CD4-positive, alpha-beta T cell treated with Interleukin-15 for 4 hours (primary cell): ENCODE measurements at places on chromosomes 12 and 14.

DNA sequence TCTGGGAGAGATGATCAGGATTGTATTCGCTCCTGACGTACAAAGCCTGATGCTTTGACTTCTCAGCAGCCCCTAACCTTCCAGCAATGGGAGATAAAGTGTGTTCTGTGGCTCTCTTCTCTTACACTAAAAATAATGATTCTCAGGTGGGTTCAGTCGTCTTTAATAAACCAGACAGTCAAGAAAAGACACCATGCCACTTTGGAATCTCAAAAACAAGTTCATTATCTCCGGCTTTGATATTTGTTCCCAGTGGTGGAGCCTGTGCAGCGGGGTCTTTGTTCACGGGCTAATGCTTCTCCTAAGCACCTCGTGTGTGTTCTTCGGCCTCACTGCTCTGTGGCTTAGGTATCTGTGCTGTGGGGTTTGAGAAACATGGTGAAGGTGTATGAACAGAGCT lies 1.6 kb downstream of the ACVR1B start:
- DNase-seq = no peak

- no peak for DNase-seq
Measured at GRCh38 chr14:28398506-28398905, 368.1 kb upstream of the FOXG1 start.

GRCh38 chr14:105581551-105582341 lies 55.4 kb downstream of the TMEM121 start:
- DNase-seq = no peak

DNA sequence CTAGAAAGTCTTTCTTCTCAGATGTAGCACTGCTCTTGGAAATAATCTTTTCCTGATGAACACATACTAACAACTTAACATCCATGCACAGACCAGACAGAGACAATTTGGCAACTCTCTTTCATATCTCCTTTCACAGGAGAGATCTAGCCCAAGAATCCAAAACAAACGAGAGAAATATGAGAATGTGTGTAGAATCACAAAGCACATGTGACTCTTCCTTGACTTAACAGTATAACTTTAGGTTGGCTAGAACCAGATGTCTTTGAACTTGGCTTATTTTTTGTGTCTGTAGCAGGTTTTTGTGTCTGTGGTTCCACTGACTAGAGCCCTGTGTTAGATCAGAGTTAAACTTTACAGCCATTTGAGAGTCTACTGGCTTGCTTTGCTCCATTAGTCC lies 114.2 kb downstream of the STXBP6 start:
- no peak for DNase-seq

GRCh38 chr14:91305650-91306431 lies 61.3 kb upstream of the GPR68 start:
- no peak for DNase-seq

- no peak for DNase-seq
Measured at GRCh38 chr12:21472197-21472823, 29.1 kb downstream of the RECQL start.

DNA sequence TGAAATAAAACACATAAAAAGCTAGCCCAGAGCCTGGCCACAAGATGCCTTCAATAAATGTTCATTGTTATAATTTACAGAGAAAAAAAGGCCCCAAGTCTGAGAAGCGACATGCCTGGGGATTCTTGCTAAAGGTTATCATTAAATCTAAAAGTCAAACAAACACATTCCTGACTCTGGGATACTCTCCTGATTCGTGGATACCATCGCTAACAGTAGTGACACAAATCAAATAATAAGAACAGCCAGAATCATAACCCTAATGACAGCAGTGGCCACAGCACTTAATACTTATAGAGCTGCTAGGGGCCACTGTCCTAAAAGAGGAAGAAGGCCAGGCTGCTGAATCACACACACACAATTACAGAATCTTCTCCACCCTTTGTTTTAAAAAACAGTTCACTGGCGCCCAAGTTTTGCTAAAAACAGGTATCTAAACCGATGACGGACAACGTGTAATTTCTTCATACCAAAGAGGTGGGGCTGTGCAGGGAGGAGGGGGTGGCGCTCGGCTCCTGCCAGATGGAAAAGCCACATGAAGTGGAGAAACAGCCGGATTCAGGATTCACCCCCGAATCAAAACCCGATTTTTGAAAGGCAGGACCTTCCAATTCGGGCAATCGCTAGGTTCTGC lies 1.2 kb downstream of the CLIP1 start:
- peak; percentile 28 for DNase-seq

GRCh38 chr12:89280833-89281538 lies 71.3 kb downstream of the DUSP6 start:
- peak; percentile 13 for DNase-seq

- DNase-seq = no peak
Measured at GRCh38 chr12:32600681-32601080, 78.4 kb upstream of the DNM1L start.

- DNase-seq = no peak
Measured at GRCh38 chr12:114335607-114336006, 70.3 kb downstream of the TBX5 start.

DNA sequence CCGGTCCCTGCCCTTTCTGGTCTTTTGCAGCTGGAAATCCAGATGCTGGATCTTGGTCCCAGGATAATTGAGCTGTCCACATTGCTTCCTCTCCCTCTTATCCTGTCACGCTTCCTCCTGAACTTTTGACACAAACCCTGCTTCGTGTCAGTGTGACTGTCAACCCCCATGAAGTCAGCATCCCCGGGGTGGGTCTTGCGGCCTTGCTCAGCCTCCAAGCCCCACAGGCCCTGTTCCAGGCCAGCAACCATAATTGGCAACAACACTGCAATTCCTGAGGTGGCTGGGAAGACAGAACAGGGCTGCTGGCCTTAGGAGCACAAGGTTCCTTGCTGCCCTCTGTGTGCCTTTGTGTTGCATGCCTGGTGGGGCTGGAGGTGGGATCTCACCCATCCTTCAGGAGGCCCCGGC lies 74.9 kb downstream of the NTF3 start:
- no peak for DNase-seq

DNA sequence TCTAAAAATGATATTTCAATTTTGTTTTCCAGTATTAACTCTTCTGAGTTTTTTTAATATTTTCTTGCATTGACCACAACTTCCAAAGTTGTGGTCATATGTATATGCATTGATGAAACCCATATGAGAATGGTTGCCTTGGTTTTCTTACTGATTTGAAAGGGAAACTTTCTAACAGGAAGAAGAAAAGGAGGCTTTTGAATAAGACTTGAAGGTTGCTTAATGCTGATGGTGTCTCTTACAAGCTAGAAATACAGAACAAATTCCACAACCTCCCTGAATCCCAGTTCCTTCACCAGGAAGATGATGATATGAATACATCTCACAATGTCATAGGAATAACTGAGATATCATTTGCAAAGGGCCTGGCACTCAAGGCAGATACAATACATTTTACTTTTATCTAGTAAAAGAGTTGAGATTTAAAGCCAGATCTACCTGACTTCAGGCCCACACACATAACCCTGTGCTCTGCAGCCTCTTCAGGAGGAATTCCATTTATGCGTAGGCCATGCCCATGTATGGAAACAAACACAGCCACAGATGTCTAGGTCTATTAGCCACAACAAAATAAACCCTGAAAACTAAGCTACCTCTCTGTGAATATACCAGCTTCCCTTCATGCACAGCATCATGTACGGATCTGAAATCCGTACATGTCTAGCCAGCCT lies 165.4 kb upstream of the PLEKHG7 start:
- no peak for DNase-seq

- DNase-seq = no peak
Measured at GRCh38 chr12:116074686-116075085, 202.8 kb downstream of the MED13L start.

DNA sequence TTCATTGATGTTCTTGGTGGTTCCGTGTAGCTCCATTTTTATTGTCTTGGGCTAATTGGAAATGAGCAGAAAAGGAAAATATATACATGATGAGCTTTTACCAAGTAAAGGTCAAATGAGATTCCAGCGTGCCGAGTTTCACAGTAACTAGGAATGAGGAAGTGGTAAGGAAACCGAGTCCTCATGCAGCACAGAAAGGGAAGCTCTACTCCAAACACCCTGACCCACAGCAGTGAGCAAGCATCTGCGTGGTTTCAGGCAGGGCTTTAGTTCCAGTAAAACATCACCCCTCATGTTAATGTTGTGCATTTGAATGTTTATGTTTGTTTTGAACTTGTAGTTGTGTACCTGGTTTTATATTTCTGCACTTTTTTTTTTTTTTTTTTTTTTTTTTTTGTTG lies 208.0 kb downstream of the SLC41A2 start:
- no peak for DNase-seq

GRCh38 chr14:98614741-98615140 lies 657.3 kb downstream of the BCL11B start:
- DNase-seq = no peak

DNA sequence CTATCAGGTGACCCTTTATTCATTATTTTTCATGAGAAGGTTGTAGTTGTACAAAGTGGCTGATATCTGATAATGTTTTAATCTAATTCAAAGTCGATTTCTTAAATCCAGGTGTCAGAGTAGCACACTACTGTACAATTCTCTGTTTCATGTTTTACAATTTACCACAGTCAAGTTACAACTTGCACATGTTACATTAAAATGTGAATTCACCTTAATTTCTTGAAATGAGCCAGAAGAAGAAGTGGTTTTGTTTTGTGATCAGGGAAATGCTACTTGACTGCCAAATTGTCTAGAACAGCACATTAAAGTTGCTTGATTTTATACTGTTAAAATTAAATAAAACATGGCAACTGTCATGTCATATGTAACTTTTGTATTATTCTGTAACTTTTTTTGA lies 23.2 kb downstream of the LRRK2 start:
- DNase-seq = no peak

- DNase-seq = no peak
Measured at GRCh38 chr12:46950094-46950493, 124.3 kb upstream of the SLC38A4 start.

DNA sequence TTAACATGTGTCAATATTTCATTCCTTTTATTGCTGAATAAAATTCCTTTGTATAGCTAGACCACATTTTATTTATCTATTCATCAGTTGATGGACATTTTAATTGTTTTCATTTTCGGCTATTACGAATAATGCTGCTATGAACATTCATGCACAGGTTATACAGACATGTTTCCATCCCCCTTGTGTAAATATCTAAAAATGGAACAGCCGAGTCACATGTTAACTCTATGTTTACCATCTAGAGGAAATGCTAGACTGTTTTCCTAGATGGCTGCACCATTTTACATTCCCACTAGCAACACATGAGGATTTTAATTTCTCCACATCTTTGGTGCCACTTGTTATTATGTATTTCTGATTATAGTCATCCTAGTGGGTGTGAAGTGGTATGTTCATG lies 49.2 kb downstream of the HECTD4 start:
- no peak for DNase-seq

DNA sequence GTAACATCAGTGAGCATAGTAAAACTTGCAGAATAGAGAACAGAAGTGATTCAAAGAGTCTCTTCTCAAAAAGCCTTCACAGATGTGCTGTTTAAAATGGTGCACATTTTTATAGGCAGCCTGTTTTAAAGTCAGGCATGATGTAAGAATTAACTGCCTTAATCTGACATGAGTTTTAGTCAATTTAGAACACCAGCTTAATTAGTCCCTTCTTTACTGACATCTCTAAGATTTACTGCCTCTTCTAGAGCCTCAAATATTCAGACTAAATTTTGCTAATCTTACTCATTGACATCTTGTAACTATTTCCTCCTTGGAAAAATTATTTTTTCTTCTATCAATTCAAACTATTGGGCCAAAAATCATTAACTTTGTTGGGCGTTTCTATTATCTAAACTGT lies 782.5 kb downstream of the C12orf50 start:
- DNase-seq = no peak

GRCh38 chr12:11756022-11756421 lies 106.5 kb downstream of the ETV6 start:
- DNase-seq = no peak

GRCh38 chr12:130838284-130838950 lies 633 bp downstream of the STX2 start:
- peak; percentile 12 for DNase-seq

DNA sequence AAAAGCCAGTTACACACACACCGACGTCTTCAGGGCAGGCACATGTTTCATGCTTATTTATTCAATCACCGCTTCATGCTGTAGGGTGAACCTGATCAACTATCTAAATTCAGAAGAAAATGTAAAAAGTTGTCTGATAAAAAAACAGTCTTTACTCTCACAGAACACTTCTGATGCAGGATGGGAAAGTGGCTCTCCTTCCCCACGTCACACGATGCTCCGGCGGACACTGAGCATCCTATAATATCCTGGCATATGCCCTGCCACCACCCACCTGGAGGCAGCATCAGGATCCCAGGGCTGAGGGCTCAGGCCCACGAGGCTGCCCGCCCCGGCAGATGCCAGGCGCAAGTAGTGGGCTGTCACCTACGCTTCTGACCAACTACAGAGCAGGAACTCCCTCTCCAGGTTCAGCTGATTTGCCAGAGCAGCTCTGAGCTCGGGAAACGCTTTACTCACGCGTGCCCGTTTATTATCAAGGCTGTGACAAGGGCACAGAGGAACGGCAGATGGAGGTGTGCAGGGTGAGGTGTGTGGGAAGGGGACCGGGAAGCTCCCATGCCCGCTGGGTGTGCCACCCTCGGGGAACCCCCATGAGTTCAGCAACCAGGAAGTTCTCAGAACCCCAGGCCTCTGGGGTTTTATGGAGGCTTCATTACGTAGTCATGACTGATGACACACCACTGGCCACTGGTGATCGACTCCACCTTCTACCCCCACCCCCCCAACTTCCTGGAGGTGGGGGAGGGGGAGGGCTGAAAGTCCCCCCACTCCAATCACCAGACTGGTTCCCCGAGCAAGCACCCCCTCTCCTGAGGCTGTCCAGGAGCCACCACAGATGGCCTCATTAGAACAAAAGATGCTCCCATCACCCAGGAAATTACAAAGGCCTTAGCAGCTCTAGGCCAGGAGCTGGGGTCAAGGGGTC lies 32.1 kb downstream of the SLC15A4 start:
- peak; percentile 37 for DNase-seq

- DNase-seq = no peak
Measured at GRCh38 chr14:83909507-83909906, 1620.4 kb upstream of the FLRT2 start.

DNA sequence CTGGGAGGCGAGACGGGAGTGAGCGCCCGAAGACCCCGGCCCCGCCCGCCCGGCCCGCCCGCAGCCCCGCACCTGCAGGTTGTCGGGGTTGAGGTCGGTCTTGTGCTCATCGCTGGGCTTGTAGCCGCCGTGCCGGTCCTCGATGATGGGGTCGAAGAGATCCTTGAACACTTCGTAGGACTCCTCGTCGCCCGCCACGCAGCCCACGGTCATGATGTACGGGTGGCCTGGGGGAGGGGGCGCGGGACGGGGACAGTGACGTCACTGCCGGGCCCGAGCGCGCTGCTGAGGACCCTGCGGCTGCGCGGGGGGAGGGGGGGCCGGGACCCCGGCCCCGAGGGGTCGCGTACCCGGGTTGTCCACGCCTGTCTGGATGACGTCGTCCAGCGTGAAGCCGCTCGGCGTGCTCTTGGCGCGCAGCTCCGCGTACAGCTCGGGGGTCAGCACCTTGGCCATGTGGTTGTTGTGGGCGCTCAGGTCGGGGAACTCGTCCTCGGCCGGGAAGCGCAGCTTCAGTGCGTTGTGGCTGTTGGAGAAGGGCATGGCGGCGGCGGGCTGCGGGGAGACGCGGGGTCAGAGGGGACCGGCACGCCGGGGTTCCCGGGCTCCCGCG lies 573 bp downstream of the CKB start:
- DNase-seq = no peak

- DNase-seq = peak; percentile 34
Measured at GRCh38 chr14:70988452-70988851, 81.2 kb downstream of the PCNX1 start.
